Common myeloid progenitor, CD34-positive (primary cell): ENCODE measurements at places on chromosomes 6 and 20.

DNA sequence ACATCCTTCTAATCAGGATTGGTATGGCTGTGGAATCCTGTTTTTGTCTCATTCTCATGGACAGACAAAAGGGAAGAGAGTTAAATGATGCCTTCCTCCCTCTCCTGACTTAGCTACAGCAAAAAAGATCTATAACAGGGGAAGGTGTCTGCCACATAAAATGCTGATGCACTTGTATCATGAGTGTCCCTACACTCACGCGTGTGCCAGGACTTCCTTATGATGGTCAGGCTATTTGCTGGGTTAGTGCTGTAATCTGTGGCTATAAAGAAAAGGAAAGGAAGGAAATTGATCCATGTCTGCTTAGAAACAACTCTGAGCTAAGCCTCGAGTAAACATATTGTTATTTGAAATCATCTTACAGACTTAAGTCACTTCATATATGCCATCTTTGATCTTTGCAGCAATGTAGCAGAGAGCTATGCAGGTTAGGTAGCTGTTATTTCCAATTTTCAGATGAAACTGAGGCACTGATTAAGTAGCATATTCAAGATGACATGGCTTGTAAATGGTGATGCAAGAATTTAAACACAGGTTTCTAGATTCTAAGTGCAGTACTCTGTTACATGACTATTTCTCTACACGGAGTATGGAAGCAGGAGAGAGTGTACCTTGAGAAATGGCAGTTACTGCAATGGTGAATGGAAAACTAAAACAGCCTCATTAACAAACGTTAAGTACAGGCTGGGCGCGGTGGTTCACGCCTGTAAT is 8.4 kb upstream of the DHX35 start:
- DNase-seq = no peak
- no peaks in the 10 kb centered on the region for H3K27me3 ChIP-seq
- no peak overlapping the region for H3K27ac ChIP-seq

- H3K4me3 ChIP-seq = no peak overlapping the region
- no peaks in the 10 kb centered on the region for H3K4me1 ChIP-seq
- H3K36me3 ChIP-seq = no peaks in the 10 kb centered on the region
- no peak for DNase-seq
- peaks cover 7% of the 10 kb centered on the region for H3K27me3 ChIP-seq
- H3K27ac ChIP-seq = no peak overlapping the region
Observed at GRCh38 chr6:160260803-160261450, 2.3 kb upstream of the SLC22A2 start.

DNA sequence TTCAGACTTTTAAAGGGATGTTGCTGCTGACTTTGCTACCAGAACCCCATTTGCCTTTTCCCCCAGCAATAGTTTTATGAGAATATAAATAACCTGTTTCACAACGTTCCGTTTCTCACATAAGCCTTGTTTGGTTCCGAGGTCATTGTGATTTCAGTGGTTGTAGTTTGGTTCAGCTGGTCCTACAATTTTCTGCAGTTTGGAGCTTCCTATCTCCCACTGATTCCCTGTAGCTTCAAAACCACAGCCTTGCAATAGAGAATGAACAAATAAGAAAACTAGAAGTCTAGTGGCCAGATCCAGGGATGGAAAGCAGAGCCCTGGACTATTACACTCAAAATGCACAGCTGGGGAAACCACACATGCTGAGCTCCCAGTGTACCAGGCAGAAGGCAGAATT is 24.1 kb upstream of the SH3BGRL2 start:
- no peak overlapping the region for H3K27ac ChIP-seq
- H3K36me3 ChIP-seq = no peaks in the 10 kb centered on the region
- H3K4me1 ChIP-seq = no peaks in the 10 kb centered on the region
- H3K4me3 ChIP-seq = no peak overlapping the region
- DNase-seq = no peak
- no peaks in the 10 kb centered on the region for H3K27me3 ChIP-seq

GRCh38 chr6:27604986-27605385 is 132.1 kb upstream of the ZNF184 start:
- H3K27ac ChIP-seq = no peak overlapping the region
- no peaks in the 10 kb centered on the region for H3K36me3 ChIP-seq
- H3K27me3 ChIP-seq = peaks cover 33% of the 10 kb centered on the region
- H3K4me1 ChIP-seq = no peaks in the 10 kb centered on the region

GRCh38 chr6:123655521-123656306 is 19.0 kb upstream of the TRDN start:
- H3K4me1 ChIP-seq = no peaks in the 10 kb centered on the region
- peak overlapping the region; percentile 30 for H3K4me3 ChIP-seq
- H3K27me3 ChIP-seq = peaks cover 2% of the 10 kb centered on the region
- DNase-seq = peak; percentile 43
- peak overlapping the region; percentile 74 for H3K27ac ChIP-seq
- H3K36me3 ChIP-seq = no peaks in the 10 kb centered on the region

- peaks cover 6% of the 10 kb centered on the region for H3K36me3 ChIP-seq
- H3K27me3 ChIP-seq = no peaks in the 10 kb centered on the region
- no peak for DNase-seq
- H3K4me1 ChIP-seq = peaks cover 22% of the 10 kb centered on the region
Observed at GRCh38 chr6:33704215-33705066, 7.1 kb downstream of the UQCC2 start.

GRCh38 chr6:2857580-2858337 is 16.1 kb upstream of the SERPINB1 start:
- no peaks in the 10 kb centered on the region for H3K36me3 ChIP-seq
- peak overlapping the region; percentile 43 for H3K4me3 ChIP-seq
- H3K4me1 ChIP-seq = peaks cover 85% of the 10 kb centered on the region
- H3K27me3 ChIP-seq = no peaks in the 10 kb centered on the region

DNA sequence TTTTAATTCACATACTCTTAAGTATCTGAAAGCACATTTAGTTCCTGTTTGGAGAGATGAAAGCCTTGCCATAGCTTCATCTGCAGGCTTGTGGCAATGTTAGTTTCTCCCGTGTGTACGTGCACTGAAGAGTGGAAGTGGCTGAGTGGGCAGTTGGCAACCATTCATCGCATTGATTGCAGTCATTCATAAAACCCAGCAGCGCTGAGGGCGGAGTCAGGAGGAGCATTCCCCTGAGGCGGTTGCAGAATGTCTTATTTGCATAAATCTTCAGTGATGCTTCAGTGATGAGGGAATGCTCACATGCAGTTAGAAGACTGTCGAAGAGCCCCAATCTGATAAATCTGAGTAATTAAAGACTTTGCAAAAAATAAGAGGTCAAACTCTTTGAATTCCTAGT is 79.1 kb downstream of the RIMS1 start:
- no peak overlapping the region for H3K27ac ChIP-seq
- no peaks in the 10 kb centered on the region for H3K4me1 ChIP-seq
- DNase-seq = no peak
- no peaks in the 10 kb centered on the region for H3K36me3 ChIP-seq

DNA sequence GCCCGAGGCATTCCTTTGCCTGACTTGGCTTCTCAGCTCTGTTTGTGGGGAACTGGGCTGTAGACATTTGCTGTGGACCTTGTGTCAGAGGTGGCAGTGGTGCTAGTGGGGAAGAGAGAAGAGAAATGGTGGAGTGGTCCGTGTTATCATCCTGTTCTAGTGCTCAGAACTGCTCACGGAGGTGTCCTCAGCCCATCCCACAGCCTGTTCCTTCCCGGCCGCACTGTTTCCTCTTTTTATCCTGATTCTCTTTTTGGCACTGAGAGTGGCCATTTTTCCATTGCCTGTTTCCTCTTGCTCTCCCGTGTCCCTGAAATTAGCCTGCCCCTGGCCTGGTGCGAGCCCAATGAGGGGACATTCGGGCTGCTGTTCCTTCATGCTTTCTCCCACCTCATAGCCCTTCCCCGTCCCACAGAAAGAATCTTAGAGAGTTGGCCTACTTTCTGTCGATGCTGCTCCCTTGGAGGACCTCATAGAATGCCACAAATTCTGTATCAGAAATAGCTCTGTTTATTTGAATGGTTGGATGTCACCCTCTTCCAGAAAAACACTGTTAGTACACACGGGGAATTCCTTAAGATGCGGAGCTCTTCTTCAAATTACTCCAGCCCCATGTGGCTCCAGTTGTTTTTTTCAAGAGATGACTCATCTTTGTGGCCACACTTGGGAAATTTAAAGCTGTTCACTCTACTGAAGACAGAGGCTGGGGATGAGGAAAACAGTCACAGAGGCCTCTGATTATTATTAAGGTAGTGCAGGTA is 26.1 kb downstream of the FARS2 start:
- H3K27ac ChIP-seq = no peak overlapping the region
- no peak for DNase-seq
- no peaks in the 10 kb centered on the region for H3K27me3 ChIP-seq
- no peaks in the 10 kb centered on the region for H3K36me3 ChIP-seq
